ENCODE measurements at places on chromosomes 1 and 21.

DNA sequence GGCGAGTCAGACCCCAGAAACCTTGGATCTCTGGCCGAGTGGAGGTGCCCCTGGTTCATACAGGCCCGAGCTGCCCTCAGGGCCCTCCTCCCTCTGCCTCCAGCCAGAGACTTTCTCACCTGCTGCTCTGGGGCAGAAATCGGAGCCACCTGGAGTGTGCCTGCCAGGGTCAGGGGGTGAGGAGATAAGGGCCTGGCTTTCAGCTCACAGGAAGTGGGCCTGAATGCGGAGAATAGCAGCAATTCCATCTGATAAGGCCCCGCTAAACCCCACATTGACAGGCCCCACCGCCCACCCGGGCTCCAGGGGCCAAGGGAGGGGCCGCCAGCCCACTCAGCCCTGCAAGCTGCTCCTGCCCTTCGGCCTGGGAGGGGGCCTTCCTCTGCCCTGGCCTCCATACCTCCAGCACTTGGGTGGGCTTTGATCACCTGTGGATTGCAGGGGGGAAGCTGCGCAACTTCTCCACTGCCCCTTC is 123.7 kb upstream of the ARHGEF16 start:
- DNase-seq: no peak

DNA sequence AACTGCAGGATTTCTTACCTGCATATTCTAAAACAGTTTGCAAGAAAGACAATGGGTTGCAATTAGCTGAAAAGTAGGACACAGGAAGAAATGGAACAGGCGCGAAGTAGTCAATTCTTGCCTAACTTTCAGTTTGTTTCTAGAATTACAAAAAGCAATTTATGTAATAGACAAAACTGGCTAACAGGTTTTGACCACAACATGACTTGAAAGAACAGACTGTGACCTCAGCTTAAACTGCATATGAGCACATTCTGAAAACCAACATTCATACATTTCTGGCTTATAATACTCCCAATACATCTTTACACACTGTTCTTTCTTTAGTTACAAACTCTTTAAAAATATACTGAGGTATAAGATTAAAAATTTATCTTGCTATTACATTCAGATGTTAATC is 405.9 kb upstream of the B3GALT2 start:
- no peak for DNase-seq

DNA sequence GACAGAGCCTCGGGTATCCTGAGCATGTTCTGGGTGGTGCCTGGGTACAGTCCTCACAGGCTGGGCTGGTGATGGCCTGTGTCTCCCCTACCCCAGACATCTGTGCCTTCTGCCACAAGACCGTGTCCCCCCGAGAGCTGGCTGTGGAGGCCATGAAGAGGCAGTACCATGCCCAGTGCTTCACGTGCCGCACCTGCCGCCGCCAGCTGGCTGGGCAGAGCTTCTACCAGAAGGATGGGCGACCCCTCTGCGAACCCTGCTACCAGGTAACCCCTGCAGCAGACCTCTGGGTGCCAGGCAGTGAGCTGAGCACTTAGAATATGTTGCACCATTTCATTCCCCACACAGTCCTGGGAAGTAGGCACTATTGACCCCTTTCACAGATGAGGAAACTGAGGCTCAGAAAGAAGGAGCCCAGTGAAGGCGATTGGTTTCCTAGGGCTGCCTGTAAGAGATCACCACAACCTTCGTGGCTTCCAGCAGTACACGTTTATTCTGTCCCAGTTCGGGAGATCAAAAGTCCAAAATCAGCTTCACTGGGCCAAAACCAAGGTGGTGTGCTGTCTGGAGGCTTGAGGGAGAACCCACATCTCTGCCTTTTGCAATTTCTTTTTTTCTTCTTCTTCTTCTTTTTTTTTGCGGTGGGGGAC is 11.8 kb downstream of the FBLIM1 start:
- DNase-seq: no peak

DNA sequence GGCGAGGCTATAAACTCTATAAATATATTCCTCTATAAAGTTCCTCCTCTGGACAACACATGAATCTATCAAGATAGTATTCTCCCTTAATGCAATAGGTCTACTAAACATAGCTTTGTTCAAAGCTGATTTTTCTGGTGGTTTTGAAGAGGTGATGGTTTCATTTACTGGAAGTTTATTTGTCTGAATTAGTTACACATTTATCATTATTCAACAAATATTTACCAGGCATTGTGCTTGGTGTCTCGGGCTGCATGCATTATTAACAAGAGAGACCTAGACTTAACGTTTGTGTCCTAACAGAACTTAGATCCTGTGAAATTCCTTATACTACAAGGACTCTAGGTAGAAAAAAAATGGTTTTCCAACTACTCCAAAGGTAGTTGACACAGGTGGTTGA is 511.4 kb upstream of the B3GALT2 start:
- no peak for DNase-seq

DNA sequence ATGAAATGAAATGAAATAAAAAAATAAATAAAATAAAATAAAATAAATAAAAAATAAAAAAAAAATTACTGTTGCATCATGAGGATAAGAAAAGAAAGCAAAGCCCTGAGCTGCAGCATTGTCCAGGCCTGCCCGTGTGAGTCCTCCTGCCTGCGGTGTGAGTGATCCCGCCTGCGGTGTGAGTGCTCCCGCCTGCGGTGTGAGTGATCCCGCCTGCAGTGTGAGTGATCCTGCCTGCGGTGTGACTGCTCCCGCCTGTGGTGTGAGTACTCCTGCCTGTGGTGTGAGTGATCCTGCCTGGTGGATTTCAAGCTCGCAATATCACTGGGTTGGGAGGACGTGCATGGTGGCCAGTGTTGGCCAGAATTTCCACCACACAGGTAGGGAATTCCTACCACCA is 22.4 kb upstream of the PTTG1IP start:
- no peak for DNase-seq

- DNase-seq: no peak
Observed at GRCh38 chr1:44489481-44489880, 84.4 kb downstream of the RNF220 start.

GRCh38 chr1:113943028-113943811 is 14.1 kb downstream of the HIPK1 start:
- no peak for DNase-seq

GRCh38 chr1:208569181-208569580 is 325.0 kb upstream of the PLXNA2 start:
- DNase-seq: no peak

GRCh38 chr1:112549590-112549989 is 40.8 kb downstream of the WNT2B start:
- no peak for DNase-seq

DNA sequence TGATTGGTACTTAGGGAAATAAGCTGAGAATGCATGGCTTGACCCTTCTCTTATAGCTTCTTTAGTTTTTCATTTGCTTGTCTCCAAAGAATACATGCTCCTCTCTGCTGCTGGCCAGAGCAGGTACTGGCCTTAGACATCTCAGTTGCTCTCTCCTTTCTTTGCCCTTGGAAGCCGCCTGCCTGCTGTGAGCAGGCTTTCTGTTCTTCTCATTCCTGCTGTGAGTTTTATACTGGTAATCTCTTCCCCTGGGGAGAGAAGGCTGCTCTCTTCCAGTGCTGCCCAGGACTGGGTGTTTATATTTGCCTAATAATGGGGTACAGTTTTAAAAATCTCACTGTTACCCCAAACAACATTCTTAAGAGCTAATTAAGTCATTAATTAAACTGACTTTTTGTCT is 323.5 kb upstream of the LRRC7 start:
- DNase-seq: no peak

DNA sequence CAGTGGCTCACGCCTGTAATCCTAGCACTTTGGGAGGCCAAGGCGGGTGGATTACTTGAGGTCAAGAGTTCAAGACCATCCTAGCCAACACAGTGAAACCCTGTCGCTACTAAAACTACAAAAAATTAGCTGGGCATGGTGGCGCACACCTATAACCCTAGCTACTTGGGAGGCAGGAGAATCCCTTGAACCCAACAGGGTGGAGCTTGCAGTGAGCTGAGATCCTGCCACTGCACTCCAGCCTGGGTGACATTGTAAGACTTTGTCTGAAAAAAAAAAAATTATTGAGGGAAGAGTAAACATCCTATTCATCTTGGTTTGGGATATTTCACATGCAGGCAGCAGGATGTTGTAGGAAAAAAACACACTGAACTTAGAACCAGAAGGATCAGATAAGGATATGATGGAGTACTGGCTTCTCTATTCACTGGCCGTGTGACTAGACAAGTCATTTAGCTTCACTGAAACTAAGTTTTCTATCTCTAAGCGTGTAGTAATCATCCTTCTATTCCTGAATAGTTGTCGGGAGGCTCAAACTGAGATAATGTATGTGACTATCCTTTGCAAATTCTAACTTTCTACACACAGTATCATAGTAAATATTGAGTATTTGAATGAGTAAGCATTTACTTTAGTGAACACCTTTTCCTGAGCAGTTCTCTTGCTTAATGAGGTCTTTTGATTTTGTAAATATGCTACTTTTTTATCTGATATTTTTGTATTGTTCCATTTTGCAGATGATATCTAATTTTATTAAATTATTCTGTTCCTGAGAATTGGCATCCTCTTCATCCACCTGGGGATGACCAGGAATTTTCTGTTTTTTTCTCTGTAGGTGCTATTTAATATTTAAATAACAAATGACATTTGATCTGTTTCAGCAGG is 18.2 kb downstream of the CAP1 start:
- no peak for DNase-seq

DNA sequence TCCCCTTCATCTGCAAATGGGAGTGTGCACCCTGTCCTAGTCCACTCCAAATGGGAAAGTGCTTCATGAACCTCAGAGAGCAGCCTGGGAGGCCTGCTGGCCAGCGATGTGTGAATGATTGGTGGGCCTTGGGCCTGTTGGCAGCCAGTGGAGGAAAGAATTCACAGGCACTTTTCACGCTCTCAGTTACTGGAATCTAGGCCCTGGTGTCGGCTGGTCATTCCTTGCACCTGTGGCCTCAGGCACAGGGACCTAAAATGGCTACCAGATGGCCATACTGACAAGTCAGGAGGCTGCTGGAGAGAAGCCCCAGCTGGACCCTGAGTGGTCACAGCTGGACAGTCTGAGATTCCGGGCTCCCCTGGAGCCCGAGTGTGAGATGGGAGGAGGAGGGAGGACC is 18.4 kb upstream of the EDN2 start:
- DNase-seq: no peak

GRCh38 chr1:155646307-155646706 is 36.3 kb downstream of the MSTO1 start:
- DNase-seq: no peak

DNA sequence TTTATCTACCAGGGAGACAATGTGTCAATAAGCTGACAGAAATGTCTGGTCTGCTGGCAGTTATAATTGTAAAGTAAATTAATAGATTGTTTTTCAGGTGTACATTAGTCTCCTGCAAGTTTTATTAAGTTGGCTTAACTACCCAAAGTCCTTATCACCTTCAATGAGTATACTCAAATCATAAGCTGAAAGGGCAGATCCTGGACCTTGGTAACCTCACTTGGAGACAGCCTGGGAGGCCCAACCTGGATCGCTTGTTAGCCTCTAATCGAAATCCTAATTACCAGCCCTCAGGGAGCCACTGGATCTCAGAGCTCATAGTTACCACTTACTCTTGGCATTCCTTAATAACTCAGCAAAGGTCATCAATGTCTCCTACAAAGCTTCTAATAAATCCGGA is 49.7 kb downstream of the UCHL5 start:
- DNase-seq: no peak
